ENCODE measurements at places on chromosomes 5 and 9.

- peak; percentile 43 for DNase-seq
These were observed 6.7 kb upstream of the SFXN1 start for GRCh38 chr5:175471628-175472027.

DNA sequence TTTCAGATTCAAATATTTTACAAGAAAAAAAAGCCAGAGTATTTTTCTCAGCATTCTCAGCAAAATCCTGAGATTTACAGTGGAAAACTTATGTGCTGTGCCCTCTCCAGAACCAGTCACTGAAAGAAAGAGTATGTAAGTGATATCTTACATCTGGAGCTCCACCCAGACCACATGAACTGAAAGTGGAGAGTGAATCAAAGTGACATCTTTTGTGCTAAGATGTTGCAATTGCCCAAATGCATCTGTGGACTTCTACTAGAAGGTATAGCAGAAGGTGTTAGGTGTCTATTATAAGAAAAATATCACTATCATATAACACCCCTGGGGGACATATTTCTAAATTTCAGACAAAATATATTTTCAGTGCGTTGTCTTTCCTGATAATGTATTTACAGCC is 49.0 kb upstream of the RIC1 start:
- no peak for DNase-seq

DNA sequence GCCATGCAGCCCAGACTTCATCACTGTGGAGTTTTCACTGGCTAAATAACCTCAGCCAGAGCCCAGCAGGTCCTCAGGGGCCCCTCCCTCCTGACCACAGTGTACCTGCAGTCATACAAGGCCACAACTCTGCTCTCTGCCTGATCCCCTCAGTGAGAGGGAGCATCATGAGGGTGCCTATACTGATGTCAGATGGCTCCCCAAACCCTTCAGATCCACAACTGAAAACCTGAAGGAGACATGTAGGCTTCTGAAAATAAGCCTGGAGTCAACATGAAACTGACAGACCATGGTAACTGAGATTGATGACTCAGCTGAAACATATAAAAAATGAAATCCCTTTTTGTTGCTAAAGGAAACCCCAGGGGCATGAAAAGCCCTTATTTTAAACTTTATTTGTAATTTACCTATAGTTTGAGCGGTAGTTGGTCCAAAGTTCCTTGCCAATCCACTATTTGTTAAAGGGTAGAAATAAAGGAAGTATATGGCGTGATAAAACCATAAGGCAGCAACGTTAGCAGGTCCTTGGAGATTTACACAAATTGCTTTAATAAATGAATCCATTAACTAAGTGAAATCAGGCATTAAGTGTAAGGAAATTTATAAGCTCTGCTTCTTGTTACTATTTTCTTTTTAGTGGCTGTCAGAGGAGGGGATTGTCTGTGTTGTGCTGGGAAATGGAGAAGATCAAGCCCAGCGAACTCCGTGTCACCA is 68.3 kb downstream of the FGF1 start:
- DNase-seq, result peak; percentile 26

- DNase-seq, result no peak
These were observed 49.5 kb downstream of the CWC27 start for GRCh38 chr5:64818245-64818644.

DNA sequence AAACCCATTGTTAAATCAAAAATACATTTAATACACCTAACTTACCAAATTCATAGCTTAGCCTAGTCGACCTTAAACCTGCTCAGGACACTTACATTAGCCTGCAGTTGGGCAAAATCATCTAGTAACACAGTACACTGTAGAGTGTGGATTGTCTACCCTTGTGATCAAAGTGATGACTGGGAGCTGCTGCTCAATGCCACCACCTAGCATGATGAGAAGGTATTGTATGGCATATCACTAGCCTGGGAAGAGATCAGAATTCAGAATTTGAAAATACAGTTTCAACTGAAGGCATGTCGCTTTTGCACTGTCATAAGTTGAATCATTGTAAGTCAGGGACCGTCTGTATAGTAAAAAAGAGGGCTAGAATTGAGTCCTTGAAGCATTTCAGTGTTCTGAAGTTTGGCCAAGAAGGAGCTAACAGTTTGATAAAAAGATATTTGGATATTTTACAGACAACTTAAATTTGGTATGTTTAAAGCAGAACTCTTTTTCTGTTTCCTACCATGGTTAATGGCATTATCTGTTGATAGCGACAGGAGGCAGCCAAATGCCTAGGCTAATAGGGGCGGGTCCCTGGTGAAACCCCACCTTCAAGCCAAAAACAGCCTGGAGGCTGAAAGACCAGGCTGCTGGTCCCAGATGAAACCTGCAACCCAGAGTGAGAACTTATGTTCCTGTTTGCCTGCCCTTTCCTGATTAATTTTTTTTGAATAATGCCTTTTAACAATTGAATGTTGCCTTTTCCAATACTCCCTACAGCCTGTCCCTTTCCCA is 23.0 kb downstream of the SMIM15 start:
- no peak for DNase-seq

GRCh38 chr5:80240368-80240986 is 15.4 kb downstream of the SERINC5 start:
- DNase-seq, result no peak

DNA sequence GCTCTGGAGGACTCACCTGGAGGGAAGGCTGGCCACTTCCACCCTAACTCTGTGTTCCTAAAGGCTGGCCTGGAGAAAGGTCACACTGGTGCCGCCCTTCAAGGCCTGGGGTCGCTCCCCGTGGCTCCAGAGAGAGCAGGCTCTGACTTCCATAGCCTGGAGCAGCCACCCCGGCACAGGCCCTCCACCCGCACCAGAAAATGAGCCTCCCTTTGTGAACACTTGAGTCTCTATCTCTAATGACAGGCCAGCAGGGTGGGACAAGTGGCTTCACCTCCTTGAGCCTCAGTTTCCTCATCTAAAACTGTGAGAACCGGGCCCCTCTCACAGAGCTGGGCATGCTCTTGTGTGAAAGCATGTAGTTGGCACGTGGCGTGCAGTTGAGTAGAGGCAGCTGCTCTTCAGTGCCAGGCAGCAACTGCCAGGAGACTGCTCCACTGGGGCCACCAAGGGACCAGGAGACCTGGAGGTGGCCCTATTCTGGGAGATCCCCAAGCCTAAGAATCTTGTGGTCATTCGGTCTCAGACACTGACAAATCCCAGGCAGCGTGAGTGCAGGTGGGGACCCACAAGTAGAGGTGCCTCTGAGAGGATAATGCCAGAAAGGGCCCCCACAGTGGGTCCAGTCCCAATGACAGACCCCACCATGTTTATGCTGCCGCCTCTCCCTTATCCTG is 56.7 kb upstream of the GARNL3 start:
- no peak for DNase-seq

DNA sequence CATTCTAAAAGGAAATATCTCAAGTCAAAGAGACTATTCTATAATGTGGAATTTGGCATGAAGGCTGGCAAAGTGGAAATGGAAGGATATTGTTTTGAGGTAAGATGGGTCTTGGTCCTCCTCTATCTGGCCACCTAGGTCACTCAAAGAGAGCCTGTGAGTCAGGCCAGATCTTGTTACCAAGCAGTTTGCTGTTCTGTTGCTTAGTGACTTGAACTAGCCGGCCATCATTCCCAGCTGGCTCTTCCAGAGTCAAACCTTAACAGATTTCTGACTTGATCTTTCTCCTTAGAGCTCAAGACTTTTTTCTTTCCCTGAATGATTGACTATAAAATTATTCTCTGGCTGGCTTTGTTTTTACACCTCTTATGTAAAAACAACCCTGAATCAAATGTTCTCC is 136.1 kb downstream of the PDE4D start:
- DNase-seq, result no peak

GRCh38 chr5:172616730-172617129 is 24.3 kb upstream of the NEURL1B start:
- DNase-seq, result no peak

- DNase-seq, result no peak
These were observed 58.8 kb downstream of the SH3PXD2B start for GRCh38 chr5:172395483-172395882.

- no peak for DNase-seq
These were observed 27.9 kb downstream of the MROH2B start for GRCh38 chr5:41043109-41043747.

- DNase-seq, result no peak
These were observed 60.5 kb downstream of the RASGRF2 start for GRCh38 chr5:81020478-81021167.

GRCh38 chr9:110142868-110143481 is 65.0 kb downstream of the C9orf152 start:
- no peak for DNase-seq

DNA sequence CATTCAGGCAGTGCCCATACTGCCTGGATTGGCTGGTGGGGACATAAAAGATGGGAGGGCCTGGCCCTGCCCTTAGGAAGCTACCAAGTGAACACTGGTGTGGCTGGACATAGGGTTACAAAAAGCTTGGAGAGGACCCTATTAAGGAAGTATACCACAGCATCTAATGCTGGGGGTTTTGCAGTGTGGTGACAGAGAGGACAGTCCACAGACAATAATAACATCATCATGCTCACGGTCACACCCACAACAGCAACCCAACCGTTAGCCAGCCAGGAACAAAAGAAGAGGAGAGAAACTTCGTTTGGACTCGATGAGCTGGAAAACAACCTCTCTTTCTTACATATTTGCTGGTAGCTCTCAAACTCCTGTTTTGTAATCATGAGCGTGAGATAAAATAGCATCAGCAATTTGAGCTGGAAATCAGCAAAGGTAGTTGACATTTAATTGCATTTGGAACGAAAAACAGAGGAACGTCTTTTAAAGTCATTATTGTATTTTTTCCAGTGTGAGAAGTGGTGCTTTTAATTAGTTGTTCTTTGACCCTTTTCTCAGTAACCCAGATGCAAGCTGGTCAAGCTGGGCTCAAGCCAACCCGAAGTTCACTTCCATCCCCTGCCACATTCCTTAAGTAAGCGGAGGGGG is 73.4 kb downstream of the NSG2 start:
- no peak for DNase-seq

DNA sequence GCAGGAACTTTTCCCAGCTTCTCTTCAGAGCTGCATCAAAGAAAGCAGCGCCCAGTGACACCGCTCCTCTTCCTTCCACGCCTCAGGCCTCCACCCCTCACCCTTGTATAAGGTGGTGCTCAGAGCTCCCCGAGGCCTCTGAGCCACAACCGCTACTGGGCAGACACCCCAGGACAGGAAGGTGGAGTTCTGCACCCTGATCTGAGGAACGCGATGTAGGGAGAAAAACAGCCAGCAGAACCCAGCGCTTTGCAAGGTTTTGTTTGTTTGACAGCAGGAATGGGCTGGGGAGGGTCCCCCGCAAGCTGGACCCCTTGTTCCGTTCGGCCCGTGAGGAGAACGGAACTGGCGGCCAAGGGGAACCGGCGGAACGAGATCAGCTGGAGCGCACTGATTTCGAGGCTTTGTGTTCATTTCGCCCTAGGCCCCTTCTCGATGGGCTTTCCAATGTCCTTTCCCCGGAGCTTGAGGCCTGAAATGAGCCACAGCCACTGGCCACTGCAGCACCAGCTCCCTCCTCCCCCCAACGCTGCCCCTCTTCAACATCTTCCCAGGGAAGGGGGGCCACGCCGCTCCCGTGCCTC is 4.1 kb downstream of the EDF1 start:
- DNase-seq, result no peak

DNA sequence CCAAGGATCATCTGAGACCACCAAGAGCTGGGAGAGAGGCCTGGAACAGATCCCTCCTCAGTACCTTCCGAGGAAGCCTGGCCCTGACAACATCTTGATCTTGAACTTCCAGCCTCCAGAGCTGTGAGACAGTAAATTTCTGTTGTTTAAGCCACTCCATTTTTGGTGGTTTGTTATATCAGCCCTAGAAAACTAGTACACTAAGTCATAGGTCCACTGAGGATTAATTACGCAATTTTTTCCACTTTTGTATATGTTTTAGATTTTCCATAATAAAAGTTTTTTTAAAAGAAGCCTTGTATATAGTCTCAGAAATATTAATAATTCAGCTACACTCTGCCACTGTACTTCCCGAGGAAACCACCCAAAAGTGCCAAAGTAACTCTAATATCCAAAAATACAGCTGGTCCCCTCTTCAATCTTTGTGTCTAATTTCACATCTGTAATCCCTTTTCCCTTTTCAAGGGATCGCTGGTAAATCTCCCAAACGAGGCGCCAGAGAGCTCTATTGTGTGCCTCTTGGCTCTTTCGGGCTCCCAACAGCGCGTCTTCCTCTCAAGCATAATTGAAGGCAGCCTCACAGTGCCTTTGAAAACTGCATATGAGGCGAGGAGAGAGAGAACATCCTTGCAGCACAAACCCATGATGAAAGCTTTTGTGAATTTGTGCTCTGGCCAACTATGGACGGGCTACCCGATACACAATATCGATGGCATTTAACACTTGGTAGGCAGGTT is 32.7 kb downstream of the PRUNE2 start:
- no peak for DNase-seq

DNA sequence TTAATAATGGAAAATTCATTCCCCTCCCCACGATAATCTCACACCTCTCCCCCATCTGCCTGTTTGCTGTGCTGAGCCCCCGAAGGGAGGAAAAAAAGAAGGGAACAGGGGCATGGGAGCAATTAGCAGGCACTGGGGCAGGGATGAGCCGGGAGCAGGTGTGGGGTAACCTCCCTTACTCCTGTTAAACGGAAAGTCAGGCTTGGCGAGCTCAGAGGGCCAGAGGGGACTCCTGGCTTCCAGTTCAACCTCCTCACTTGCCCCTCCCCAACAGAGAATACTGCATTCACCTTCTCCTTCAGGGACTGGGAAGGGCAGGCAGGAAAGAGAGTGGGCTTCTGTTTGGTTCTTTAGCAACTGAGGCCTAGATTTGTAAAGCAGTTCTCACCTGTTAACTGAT is 1.6 kb downstream of the AFAP1L1 start:
- no peak for DNase-seq
